Bone marrow (tissue), 2 donors: ENCODE measurements at places on chromosomes 4 and X.

DNA sequence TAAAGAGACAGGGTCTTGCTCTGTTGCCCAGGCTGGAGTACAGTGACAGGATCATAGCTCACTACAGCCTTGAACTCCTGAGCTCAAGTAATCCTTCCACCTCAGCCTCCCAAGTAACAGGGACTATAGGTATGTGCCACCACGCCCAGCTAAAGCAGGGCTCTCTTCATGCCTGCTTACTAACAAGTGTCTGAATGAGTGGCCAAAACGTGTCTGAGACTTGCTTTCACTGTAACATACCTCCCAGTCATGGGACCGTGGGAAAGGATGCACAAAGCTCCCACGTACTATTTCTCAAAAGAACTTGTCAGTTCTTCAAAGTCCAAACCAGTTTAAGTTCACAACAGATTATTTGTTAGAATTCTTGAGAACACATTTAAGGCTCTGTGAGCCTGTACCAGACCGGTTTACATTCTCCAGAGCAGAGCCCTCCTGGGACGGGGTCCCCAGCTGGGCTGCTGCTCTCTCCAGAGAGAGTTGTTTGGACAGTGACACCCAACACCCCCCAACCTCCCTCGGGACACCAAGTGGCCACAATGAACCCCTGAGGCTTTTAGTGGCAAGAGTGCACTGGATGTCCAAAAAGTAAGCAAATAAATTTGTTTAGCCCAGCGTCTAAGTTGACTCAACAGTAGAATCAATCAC is 24.1 kb downstream of the SH3KBP1 start:
- DNase-seq: no peak

DNA sequence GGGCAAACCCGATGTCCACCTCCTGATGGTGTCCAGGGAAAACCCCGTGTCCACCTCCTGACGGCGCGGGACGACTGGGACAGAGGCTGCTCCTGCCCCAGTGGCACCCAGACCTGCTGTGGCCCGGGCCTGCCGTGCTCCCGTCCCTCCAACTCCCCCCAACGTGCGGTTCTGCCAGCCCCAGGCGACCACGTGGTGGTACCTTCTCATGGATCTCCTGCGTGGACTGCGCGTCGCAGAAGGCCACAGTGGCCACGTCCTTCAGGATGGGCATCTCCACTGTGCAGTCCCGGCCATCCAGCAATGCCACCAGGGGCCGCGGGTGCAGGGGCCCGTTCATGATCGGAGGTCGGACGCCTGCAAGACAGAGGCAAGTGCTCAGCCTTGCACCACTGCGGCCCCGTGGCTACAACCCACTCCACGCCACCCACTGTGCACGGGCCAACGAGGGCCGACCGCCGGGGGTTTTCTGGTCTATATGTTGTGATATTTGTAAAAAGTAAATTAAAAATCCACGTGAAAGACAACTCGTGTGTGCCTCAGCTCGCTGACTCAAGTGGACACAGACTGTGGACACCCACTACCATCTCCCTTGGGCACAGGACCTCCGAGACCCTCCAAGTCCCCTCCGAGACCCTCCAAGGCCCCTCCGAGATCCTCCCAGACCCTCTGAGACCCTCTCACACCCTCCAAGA is 10.8 kb downstream of the CTBP1 start:
- no peak for DNase-seq

- no peak for DNase-seq
These were observed 63.2 kb downstream of the MGST2 start for GRCh38 chr4:139728840-139729239.

DNA sequence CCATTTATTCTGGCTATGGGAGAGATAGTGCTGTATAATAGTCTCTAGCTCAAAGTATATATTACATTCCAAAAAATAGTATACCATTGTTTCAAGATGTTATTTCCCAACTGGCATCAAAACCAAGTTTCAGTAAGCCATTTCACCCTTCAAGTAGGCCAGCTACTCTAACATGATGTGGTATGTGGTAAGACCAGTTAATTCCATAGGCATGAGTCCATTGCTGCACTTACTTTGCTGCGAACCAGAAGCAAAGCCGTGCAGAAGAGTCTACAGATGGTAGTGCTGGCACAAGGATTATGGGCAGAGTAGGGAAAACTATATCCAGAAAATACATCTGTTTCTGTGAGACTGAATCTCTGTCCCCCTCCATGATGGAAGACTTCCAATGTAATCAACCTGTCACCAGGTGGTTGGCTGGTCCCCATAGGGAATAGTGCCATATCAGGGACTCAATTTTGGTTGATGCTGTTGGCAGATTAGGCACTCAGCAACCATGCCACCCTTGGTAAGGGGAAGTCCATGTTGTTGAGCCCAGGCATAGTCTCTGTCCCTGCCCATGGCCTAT is 49.8 kb upstream of the HSD17B10 start:
- no peak for DNase-seq

DNA sequence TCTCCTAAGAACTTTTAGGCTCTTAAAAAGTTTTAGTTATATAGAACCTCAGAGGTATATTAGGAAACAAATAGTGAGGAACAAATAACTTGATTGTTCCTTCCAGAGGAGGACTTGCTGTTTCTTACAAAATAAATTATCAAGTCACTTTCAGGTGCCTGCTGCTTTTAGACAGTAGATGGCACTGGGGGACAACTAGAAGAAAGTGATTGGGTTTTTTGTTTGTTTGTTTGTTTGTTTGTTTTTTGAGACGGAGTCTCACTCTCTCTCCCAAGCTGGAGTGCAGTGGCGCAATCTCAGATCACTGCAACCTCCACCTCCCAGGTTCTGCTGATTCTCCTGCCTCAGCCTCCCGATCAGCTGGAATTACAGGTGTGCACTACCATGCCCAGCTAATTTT is 35.4 kb upstream of the CDKL5 start:
- DNase-seq: no peak

- no peak for DNase-seq
These were observed 70.2 kb upstream of the ETNPPL start for GRCh38 chr4:108833046-108833445.

DNA sequence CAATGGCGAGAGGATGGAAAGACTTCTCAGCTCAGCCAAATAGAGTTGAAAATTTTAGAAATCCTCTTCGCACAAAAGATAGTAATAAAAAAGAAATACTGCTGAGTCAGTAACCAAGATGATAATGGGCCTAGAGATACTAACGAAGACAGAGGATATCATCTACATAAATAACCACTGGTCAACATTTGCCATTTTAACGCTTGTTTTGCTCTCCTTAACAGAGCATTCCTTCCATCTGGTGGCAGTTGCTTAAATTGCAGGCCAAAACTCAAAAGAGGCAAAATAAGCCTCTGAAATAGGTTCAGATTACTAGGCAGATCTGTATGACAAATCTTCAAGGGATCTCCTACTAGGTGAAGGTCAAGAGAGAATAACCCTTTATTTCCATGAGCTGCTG is 51.7 kb upstream of the MCF2 start:
- no peak for DNase-seq

- DNase-seq: no peak
These were observed 190.8 kb downstream of the HTR2C start for GRCh38 chrX:114774691-114775090.

GRCh38 chr4:72791054-72791453 is 222.0 kb upstream of the ADAMTS3 start:
- no peak for DNase-seq

- no peak for DNase-seq
These were observed 26.6 kb downstream of the NFKB1 start for GRCh38 chr4:102527695-102528283.

DNA sequence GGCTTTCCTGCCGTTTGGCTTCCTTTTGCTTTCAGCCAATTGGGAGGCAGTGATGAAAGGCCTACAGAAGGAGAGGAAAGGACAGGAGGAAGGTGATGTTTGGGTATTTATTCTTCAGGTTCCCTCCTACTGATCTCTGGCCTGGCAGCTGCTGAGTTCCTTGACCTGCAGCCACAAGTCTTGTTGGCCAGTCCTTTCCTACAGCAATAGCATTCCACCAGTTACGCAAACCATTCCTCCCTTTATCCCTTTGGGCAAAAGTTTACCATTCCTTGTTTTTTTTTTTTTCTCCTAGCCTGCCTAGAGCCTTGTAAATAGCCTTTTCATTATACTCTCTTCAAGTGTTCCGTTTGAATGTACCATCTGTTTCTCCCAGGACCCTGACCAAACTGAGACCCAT is 198.1 kb upstream of the FTHL17 start:
- no peak for DNase-seq

DNA sequence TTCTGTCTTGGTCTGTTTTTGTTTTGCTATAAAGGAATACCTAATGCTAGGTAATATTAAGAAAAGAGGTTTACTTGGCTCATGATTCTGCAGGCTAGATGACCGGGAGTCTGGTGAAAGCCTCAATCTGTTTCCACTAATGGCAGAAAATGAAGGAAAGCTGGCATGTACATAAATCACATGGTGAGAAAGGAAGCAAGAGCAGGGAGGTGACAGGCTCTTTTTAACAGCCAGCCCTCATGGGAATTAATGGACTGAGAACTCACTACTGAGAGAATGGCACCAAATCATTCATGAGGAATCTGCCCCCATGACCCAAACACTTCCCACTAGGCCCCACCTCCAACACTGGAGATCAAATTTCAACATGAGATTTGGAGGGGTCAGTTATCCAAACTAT is 27.6 kb downstream of the SATL1 start:
- DNase-seq: no peak

DNA sequence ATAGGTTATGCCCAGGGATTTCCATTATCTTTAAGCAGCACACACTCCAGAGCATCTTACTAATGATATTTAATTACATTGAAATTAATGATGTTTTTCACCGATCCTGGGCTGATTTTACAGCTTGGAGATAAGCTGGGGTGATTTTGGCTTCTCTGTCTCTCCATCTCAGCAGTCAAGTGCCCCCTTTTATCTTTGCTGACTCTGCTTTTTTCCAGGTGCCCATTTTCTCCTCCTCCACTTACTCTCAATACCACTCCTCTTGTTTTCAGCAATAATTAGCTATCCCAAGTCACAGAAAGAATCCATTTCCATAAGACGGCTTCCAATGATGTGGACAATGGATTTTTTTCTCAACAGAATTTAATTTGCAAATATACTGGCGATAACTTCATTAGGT is 266.7 kb downstream of the GBA3 start:
- DNase-seq: no peak

DNA sequence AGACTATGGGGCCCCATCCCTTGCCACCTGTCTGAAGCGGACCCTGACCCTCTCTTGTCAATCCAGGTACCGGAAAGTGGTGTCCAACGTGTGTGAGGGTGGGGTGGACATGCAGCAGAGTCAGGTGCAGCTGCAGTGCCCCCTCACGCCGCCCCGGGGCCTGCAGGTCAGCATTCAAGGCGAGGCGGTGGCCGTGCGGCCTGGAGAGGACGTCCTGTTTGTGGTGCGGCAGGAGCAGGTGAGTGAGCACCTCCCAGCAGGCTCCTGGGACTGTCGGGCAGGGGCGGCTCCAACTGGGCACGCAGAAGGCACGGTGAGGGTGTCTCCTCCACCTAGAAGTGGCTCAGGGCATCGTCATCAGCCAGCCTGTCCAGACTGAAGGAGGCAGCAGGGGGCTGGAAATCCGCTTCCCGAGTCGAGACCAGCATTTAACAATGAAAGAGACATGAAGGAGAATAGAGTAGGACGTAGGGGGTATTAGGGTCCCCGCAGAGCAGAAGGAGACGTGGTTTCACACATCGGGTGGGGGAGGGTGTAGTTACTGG is 221.6 kb downstream of the AFAP1 start:
- no peak for DNase-seq

DNA sequence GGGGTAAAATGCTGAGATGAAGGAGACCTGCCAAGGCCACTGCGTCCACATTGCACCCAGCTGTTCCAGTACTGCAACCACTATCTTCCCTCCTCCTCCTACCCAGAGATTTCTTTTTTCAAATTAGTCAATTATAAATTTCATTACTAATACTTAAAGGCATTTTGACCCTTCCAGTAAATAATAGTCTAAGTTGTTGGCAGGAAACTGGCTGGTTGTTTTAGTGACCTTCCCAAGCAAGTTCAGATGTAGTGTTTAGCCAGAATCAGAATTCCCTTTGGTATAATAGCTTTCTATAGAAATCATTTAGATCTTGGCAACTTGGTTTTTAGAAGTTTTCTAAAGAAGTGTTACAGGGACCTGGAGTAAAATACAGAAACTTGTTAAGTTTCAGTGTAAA is 66.0 kb downstream of the AASDH start:
- no peak for DNase-seq

GRCh38 chr4:68570122-68570507 is 6.0 kb downstream of the UGT2B17 start:
- no peak for DNase-seq

DNA sequence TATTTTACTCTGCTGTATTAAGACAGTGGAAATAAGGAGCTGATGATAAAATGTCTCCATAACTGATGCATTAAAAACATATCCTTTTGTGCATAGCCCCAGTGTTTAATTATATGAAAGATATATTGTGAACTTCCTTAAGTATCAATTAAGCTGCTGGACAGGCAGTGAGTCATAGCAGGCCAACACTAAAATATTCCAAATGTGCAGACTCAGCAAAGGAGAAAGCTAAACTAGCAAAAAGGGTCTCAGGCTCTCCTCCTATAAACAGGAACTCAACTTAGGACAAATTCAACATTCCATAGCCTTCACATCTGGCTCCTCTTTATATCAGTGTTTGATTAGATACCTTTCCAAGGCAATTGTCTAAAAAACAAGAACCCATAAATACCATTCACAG is 15.6 kb downstream of the TNMD start:
- DNase-seq: no peak

DNA sequence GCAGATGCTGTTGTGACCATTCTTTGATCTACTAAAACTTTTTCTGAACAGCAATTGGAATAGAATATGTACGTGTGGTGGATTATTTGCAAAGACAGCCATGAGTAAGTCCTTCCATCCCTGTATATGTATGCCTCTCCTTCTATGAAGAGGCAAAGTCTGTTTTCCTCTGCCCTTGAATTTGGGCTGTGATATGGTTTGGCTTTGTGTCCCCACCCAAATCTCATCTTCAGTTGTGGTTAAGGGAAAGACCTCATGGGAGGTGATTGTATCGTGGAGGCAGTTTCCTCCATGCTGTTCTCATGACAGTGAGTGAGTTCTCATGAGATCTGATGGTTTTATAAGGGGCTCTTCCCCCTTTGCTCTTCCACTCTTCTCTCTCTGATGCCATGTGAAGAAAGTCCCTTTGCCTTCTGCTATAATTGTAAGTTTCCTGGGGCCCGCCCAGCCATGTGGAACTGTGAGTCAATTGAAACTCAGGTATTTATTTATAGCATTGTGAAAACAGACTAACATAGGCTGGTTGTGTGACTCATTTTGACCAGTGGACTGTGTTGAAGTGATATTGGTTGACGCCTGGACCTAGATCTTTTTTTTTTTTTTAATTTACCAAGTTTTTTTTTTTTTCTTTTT is 108.3 kb upstream of the CAMK2D start:
- DNase-seq: no peak

DNA sequence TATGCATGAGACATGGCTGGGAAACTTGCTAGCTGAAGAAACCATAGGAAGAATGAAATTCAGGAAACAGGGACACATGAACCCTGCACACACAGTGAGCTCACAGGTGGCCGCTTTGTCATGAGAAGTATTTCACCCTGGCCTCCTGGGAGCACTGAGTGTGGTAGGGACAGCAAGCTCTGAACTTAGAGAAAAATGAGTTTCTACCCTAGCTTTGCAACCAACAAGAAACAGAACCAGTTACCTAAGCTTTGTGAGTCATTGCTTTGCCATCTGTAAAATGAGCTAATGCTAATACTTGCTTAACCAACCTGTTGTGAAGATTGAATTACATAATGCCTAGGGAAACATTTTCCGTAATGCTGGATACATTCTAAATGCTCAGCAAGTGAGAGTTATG is 206.6 kb upstream of the HS3ST1 start:
- DNase-seq: no peak

GRCh38 chrX:39125834-39126233 is 324.6 kb downstream of the MID1IP1 start:
- no peak for DNase-seq

- no peak for DNase-seq
These were observed 89.0 kb downstream of the SPRY1 start for GRCh38 chr4:123485601-123486000.
